Stimulated activated CD4-positive, alpha-beta T cell treated with anti-CD3 and anti-CD28 coated beads, Interleukin-2, amount 100 ng/mL, for 24 hours (primary cell): ENCODE measurements at places on chromosomes 2 and 18.

- DNase-seq: no peak
Measured at GRCh38 chr18:38718365-38718901, 1152.8 kb upstream of the CELF4 start.

GRCh38 chr2:9945596-9945995, 5.9 kb upstream of the GRHL1 start:
- no peak for DNase-seq

- no peak for DNase-seq
Measured at GRCh38 chr18:709771-710170, 2.7 kb downstream of the ENOSF1 start.

DNA sequence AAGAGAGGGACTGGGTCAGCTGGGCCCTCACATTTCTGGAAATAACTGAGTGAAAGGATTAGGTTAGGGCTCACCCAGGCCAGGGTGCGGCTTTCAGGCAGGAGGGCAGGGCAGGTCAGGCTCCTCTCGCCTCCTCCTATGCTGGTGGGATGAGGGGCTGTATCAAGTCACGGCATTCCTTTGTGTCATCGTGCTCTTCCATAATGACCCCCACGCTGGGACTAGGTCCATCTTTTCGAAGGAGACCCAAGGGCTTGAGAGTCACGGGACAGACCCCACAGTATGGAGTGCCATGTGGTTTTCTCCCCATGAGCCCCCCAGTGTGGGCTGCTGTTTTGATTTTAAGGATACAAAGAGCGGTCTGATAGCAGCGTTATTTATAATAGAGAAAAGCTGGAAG, 137.8 kb upstream of the COPS8 start:
- DNase-seq: no peak

DNA sequence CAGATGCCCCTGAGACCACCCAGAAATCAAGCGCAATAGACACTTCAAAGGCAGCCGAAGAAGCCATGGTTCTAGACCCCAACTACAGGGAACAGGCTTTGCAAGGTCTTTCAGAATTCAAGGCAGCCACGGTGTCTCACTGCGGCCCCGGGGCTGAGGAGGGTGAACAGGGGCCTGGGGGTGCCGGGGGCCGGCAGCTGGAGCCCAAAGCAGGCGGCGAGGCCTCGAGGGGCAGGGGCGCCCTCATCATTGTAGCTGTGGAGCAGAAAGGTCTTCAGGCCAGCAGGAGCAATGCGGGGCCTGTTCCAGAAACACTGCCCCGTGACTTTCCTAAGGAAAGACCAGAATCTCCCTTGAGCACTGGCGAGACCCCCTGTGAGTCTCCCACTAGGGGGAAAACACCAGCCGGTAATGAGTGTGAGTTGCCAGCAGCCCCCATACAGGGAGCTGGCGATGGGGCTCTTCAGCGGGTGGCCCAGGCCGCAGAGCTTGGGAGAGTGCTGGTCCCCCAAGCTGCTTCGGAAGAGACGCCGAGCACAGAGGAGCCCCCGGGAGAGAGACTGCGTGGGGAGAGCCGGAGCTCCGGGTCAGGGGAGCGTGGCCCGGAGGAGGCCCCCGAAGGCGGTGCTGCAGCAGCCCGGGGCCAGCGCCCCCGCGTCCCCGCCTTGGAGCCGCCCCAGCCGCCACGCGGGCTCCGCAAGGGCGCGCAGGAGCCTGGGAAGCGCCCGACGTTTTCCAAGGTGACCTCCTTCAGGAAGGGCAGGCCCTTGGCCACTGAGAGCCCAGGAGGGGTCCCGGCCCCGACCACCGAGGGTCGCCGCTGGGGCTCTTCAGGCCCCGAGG, 79.1 kb downstream of the ARHGEF4 start:
- no peak for DNase-seq

DNA sequence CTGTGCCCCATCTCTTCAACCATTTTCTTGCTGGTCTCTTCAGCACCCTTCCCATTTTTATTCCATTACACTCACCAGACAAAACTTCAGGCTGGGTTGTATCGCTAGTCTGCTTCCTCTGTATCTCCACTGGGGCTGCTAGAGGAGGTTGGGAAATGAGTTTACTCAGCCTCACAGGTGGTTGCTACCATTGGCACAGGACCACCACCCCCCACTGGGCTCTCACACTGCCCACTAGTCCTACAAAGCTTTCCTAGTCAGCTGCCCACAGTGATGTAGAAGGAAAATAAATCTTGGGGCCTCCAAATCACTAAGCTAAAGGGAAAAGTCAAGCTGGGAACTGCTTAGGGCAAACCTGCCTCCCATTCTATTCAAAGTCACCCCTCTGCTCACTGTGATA, 12.3 kb upstream of the IL1B start:
- DNase-seq: no peak

DNA sequence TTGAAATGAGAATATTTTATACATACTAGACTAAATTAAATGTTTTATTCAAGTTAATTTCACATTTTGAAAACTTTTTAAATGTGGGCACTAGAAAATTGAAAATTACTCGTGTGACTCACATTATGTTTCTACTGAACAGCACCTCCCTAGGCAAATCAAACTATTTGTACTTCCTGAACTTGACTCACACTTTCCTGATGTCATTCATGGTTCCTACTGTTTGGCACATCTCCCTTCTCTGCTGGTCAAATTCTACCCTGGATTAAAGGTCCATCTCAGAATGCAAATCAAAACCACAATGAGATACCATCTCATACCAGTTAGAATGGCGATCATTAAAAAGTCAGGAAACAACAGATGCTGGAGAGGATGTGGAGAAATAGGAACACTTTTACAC, 16.7 kb downstream of the LHCGR start:
- no peak for DNase-seq

GRCh38 chr2:65354773-65355172, 77.6 kb downstream of the SPRED2 start:
- no peak for DNase-seq

DNA sequence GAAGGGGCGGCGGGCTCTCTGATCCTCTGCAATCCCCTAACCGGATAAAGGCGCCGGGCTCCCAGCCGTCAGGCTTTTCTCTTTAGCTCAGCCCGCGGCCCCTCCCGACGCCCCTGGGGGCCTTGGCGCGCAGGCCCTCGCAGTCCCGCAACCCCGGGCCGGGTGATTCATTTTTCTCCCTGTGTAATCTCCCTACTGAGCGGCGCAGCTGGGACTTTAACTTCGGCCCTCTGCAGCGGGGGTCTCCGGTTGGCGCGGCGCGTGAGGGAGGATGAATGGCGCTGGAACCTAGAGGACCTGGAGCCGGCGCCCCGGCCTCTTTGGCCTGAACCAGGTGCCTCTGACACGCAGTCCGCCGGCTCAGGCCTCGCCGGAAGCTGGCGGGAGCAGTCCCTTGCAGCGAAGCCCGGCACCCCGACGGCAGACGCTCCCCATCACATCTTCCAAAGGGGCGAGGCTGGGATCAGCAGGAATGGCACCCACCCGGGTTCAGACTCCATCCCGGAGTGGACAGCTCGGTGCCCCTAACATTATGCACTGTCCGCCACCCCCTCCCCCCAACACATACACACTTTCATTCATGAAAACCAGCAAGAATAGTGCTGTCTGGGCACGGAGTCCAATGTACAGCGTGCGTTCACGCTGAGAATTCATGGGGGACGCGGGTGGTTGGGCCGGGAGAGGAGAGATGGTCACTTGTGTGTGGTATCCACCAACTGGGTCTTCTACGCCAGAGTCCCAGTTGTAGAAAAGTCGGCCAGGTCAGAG, 1.2 kb downstream of the CNGA3 start:
- DNase-seq: no peak

DNA sequence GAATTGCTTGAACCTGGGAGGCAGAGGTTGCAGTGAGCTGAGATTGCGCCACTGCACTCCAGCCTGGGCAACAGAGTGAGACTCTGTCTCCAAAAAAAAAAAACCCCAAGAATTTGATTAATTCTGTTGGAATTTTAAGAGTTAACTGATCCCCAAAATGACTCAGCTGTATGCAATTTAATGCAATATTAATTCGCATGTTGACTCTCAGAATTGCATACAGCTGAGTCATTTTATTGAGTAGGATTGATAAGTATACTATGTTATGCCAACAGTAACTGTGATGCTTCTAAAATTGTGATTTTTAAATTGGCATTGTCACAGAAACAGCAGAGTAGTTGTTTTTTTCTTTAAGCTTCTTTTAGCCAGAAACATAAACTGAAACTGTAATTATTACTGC, 19.6 kb downstream of the MSH2 start:
- DNase-seq: no peak

DNA sequence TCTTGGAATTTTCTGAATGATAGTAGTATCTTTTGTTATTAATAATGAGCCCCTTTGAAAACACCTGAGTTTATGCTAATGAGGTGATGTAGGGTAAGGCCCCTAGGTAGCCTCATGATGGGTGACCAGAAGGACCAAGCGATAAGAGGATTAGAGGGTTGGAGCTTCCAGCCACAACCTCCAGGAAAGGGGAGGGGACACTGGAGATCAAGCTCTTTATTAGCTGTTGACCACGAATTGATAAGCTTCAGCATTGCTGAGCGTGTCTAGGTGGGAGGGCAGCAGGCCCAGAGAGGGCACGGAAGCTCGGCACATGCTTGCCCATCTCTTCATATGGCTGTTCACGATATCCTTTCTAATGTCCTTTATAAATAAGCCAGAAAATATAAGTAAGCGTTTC, 39.0 kb downstream of the KIAA2012 start:
- no peak for DNase-seq

- DNase-seq: no peak
Measured at GRCh38 chr2:46816846-46817726, 98.5 kb downstream of the MCFD2 start.

DNA sequence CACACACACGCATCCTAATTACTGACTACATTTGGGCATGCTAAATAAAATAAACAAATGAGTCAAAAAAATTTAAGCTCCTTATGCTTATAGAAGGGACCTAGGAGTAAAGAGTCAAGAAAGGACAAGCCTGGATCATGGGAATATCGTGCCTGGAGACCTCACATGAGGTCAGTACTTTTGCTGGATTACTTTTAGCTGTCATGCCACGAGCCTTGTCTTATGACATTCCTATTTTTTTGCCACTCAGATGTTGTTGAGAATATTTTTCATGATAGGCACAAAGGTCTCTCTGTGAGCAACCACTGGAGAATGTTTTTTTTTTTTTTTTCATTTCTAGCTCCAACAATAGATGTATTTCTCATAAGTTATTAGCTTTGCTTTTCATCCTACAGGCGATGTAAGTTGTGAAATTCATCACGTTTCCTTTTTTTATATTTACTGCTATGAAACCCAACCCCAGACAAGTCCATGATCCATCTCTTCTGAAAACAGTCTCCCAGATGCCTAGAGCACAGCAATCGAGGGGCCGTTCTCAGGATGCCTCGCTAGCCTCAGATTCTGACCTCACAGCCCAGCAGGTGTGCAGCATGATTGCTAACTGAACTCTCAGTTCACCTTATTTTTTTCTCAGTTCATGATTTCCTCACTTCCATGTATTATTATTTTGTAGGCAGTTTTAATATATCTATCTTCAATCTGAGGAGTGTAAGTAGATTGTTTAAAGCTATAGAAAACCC, 464.5 kb downstream of the IRS1 start:
- no peak for DNase-seq

- no peak for DNase-seq
Measured at GRCh38 chr18:48052842-48053241, 122.4 kb upstream of the SMAD2 start.

DNA sequence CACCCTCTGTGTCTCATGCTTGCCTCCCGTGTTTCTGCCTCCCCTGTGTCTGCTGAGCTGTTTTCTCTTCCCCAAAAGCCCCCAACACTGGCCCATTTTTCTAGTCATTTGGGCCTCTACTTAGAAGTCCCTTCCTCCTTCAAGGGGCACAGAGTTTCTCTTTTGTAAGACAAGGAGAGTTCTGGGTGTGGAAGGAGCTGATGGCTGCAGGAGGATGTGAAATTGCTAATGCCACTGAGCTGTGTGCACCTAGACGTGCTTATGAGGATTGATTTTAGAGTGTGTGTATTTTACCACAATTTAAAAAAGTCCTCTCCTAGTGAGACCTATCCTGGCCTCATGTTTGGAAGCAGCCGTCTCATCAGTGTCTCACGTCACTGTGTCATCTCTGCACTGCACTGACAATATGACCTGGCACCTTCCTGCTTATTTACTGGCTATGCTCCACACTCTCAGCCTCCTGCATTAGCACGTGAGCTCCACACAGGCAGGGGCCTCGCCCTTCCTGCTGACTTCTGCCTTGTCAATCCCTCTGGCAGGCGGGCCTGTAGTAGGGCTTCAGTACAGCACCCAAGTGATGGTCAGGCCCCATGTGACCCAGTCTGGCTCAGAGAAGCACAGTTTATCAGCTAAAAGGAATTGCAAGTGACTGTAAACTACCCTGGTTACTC, 8.0 kb upstream of the MBP start:
- DNase-seq: no peak

GRCh38 chr2:36951574-36951973, 14.8 kb downstream of the STRN start:
- no peak for DNase-seq

DNA sequence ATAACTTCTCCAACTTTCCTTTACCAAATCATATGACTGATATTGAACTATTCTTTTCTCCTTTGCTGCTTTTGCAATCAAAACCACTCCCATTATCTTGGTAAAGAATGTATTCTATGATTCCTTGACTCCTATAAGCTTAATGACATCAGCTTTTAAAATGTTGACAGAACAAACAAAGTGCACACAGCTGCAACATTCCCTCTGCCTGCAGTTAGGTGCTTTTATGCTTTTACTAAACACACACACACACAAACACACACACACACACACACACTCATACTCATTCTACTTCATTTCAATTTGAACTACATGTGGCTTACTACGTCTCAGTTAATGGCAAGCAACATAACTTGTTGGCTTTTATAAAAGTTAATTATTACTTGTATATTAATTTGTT, 946.6 kb downstream of the DPP10 start:
- DNase-seq: no peak

DNA sequence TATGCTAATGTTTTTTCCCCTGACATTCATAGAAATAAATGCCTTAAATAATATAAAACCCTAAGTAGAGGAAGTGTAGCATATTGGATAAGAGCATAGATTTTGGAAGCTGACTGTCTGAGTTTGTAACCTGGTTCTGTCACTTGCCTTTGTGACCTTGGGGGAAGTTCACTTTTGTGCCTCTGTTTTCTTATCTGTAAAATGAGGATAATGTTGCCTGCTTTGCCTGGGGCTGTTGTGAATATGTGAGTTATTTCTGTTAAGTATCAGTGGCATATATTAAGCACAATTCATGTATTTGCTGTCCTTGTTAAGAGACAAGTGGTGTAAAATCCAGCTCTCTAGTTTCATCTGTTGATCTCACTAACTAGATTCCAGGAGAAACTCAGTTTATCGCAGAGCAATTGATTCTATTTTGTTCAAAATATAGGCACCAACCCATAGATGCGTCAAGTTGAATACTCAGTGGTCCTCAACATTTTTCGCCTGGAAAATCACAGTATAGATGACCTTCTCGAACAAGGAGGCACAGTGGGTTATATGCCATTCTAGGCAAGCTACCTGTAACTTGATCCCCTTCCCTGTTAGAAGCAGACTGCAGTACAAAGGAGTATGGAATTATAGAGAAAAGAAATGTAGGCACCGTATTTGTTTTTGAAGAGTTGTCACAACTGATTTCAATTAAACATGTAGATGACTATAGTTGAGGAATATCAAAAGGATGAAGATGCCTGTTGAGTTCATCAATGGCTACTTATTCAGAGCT, 67.0 kb downstream of the SOCS6 start:
- no peak for DNase-seq

- DNase-seq: no peak
Measured at GRCh38 chr18:78125206-78125896, 854.3 kb upstream of the SALL3 start.
